ENCODE measurements at places on chromosomes 6 and 20.

DNA sequence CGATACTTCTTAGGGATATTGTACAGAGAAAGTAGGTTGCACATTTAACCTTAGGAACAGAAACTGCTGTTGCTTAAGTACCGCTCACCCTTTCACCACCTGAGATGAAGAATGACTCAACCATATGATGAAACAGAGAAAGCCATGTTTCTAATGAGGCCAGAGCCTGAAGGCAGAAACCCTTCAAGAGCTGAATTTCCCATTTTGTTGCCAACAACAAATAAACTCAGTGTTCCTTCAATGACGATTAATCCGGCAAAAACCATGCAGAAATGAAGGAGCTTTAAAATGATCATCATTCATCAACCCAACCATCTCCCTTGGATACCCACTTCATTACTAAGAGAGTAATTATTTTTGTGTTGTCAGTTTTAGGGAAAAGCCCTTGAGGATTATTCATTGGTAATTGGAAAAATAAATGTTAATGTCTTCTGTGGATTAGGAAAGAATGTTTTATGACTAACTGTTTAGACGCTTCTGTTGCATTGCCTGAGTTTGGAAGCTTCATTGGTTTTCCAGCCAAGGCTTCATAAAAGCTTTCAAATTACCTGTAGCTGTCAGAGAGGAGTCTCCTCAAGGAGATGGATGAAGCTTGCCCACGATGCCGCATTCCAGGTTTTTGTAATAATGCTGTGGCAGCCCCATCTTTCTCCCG, 112.1 kb upstream of the IYD start:
- no peak for DNase-seq

- no peak for DNase-seq
Observed at GRCh38 chr20:4779616-4780015, 57.9 kb downstream of the PRND start.

DNA sequence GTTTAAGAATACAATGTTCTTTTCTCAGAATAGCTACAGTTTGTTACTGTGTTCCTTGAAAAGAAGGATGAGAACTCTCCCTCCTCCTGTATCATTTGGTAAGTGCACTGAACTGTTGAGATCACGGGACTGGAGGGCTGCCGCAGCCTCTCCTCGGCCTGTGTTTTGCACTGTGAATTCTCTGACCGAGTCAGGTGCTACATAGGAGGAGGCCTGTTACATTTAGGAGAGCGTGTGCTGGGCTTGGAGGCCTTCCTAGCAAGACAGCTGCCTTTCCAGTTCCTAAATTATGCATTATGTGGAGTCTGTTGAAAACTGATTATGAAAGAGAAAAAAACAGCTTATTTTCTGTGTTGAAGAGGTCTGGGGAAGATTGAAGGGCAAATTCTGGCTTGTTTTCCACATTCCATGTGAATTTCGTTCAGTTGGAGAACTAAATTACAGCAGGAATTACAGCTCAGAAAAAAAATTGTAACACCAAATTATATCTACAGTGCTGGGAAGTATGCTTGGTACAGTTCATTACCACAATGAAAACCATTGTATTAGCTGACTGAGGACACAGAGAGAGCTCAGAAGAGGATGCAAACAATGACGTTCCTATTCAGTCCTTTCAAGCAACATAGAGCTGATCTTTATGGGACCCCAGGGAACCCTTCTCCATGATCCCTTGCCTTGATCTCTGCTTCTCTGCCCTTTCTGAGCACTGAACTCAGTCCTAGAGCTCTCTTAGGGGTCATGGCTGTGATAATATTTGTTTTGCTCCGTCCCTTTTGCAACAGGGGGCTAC, 2.8 kb downstream of the TMC2 start:
- DNase-seq = no peak

GRCh38 chr6:43702534-43703440, 15.2 kb upstream of the MRPS18A start:
- no peak for DNase-seq

DNA sequence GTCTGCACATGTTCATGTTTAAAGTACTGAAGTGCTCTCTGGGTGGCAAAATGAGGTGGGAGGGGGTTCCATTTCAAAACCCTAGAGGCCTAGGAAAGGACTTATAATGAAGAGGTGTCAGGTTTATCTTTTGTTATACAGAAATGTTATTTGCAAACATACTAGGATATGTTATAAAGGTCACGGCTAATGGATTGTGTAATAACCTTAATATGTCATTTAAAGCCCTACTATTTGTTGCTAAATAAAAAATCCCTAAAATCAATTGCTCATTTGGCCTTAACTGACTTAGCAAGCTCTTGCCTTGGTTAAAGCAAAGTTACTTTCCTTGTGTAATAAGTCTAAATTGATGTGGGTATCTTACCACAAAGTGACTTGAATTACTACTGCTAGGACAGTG, 8.8 kb downstream of the NKX2-4 start:
- no peak for DNase-seq
